ENCODE measurements at places on chromosomes 5 and 9.

GRCh38 chr5:133950821-133951612 is 17.4 kb downstream of the C5orf15 start:
- no peak for DNase-seq

- no peak for DNase-seq
These were observed 67.0 kb downstream of the FEM1C start for GRCh38 chr5:115477581-115477980.

- DNase-seq = peak; percentile 87
These were observed 150.1 kb downstream of the KDM4C start for GRCh38 chr9:6907772-6908381.

DNA sequence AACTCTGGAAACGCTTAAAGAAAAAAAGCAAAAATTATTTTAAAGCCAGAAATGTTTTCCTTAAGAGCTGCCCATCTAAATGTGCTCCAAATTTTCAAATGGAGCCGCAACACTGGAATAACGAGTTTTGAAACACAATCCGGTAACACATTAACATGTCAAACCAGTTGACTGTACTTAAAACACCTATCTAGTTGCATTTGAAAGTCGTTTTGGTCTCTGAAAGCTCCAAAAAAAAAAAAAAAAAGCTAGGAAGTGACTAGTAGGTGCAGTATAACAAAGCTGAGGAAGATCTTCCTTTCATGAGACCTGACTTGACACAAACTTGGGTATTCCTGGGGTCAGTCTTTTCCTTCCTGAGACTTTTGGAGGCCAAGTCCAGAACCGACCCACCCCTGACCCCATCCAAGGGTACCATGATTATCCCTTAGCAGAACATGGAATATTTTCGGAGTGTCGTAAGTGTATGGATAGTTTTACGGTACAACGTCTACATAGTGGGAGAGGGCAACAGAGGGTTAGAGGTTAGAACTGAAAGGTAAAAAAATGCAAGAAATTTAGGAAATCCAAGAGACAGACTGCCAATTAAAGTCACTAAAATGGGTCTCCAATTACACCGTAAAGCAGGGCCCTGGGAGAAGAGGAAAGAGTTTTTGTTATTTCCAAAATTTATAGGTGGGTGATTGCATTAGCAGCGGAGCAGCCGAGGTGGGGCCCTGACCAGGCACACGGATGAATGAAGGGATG is 812 bp downstream of the CETN3 start:
- peak; percentile 44 for DNase-seq

DNA sequence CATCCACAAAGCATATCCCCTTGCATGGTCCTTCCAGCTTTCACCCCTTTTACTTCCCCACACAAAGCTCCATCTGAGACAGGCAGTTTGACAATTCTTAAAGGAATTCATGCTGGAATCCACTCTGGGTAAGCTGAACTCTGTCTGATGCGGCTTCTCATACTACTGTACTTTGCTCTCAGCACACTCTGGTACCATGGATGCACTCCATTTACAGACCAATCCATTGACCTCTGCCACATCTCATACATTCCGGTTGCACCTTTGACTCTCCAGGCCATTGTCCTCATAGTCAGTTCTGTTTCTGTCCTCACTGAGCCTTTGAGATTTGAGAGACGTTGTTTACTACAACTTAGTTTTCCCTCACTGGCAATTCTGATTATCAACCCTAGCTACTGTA is 12.2 kb downstream of the SPATA9 start:
- no peak for DNase-seq

GRCh38 chr5:59348189-59348588 is 545.3 kb downstream of the PDE4D start:
- DNase-seq = no peak

DNA sequence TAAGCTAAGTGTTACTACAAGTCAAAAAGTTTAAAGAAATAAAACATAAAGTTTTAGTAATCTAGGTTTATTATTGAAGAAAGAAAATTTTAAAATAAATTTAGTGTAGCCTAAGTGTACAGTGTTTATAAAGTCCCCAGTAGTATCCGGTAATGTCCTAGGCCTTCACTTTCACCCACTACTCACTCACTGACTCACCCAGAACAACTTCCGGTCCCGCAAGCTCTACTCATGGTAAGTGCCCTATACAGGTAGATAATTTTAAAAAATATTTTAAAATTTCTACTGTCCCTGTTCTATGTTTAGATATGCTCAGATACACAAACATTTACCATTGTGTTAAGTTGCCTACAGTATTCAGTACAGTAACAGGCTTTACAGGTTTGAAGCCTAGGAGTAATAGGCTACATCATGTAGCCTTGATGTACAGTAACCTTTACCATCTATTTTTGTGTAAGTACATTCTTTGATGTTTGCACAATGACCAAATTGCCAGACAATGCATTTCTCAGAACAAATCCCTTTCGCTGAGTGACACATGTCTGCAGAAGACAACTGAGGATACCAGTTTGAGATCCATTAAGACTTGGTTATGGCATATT is 253.6 kb downstream of the TRIM32 start:
- no peak for DNase-seq

DNA sequence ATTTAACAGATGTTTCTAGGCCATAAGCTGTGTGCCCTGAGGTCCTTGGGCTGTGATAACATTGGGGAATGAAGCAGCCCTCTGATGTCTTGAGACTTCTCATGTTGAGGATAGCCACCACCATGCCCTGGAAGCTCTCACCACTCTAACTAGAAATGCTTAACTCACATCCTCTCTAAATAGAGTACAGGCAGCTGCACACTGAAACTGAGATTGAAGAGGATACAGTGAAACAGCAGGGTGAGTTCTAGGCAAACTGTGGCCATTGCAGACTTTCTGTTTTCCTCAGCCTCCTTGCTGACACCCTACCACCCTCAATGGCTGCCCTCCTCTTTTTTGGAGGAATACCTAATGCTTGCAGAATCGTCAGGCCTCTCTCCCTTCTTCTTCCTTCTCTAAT is 22.4 kb downstream of the UTP15 start:
- DNase-seq = no peak

DNA sequence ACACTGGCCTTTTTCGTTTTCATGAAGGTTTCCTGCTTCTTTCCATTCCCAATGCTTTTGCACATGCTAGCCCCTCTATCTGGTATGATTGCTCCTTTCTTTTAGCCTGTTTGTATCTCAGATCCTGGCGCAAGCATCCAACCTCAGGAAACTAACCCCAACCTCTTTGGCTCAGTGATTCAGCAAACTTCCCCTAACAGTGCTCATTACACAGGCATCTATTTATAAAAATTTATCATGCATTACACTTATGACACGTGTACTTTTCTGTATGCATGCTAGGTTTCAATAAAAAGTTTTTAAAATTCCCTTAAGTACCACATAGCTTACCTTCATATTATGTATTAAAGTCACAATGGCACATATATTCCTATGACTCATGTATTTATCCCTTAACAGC is 218.9 kb downstream of the EPB41L4A start:
- no peak for DNase-seq

DNA sequence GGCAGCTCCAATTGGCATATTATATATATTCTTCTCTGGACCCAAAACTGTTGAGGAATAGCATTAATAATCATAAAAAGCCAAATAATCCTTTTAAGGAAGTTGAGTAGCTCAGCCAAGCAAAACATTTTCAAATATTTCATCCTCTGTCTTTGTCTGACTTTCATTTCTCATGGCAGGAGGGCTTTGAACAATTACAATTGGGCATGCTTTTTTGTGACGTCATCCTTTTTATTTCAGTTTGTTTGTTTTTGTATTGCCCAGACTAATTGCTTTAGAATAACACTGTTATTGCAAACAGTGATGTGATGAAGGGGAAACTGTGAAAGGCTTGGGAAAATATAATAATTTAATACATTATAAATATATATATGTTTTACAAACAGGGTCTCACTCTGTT is 65.2 kb upstream of the MAP1B start:
- no peak for DNase-seq

DNA sequence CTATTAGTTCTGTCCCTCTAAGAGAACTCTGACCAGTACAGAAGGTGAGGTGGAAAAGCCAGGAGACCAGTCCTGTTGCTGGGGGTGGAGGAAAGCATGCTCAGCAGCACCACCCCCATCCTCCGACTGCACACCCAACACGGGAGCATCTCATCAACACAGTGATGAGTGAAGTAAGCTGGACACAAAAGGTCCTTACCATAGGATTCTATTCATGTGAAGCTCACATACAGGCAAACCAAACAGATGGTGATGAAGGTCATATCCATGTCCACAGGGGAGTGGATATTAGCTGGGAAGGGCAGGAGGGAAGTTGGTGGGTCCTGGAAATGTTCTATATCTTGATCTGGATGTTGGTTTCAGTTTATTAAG is 14.8 kb upstream of the MARCHF6 start:
- DNase-seq = no peak

GRCh38 chr5:153891394-153891793 is 147.3 kb downstream of the FAM114A2 start:
- DNase-seq = no peak

- no peak for DNase-seq
These were observed 49.0 kb upstream of the TNPO1 start for GRCh38 chr5:72767289-72768010.

DNA sequence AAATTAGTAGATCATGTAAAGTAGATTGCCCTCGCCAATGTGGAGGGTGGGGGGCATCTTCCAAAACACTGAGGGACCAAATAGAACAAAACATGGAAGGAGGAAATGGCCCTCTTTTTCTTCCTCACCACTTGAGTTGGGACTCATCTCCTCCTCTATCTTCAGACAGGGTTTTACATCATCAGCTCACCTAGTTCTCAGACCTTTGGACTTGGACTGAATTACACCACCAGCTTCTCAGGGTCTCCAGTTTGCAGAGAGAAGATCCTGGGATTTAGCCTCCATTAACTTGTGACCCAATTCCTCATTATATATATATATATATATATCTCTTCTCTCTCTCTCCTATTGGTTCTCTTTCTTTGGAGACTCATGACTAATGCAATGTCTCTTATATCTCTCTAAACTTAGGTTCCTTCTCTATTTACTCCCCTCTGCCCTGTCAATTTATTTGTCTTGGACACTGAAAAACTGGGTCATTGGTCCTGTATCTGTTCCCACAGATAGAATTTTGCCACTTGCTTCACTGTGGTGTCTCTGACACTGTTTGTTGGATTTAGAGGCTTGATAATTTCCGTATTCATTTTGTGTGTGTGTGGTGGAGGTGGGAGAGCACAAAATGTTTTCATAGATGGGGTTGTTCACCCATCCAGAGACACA is 54.3 kb upstream of the TXNDC8 start:
- no peak for DNase-seq

GRCh38 chr5:17370651-17371050 is 127.4 kb upstream of the TAF11L2 start:
- no peak for DNase-seq

DNA sequence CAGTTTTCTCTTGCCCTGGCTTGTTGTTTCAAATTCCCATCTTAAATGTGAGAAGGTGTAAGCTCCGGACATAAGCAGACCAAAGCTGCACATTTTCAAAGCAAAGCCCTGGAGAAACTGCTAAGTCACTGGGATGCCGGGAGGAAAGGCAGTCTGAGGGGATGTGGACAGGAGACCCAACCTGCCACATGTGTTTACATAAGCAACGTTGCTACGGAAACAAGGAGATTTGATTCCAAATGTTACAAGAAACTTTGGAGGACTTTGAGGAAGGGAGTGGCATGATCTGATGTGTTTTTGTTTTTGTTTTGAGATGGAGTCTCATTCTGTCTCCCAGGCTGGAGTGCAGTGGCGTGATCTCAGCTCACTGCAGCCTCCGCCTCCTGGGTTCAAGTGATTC is 25.7 kb upstream of the INSYN2B start:
- no peak for DNase-seq

GRCh38 chr5:119080936-119081335 is 10.0 kb downstream of the DMXL1 start:
- no peak for DNase-seq

DNA sequence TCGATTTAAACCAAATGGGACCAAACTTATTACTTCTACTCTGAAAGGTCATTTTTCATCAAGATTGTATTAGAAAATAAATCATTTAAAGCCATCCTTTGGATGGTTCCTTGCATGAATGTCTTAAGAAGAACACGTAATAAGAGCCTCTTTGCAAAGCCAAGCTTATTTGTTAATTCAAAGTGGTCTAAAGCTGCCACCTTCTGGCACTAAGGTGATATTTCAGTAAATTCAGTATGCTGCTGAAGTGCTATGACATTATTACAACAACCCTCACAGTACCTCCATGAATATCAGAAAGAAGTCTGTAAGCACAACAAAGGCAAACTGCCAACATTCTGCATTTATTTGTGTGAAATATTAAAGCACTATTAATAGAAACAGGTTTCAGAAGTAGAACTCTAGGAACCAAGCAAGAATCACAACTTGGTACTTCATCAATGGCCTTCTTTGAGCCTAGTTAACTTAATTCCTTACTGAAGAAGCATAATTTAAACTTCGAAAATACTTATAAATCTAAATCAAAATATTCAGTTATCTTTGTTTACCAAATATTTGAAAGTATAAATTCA is 53.1 kb upstream of the TYRP1 start:
- DNase-seq = peak; percentile 30

DNA sequence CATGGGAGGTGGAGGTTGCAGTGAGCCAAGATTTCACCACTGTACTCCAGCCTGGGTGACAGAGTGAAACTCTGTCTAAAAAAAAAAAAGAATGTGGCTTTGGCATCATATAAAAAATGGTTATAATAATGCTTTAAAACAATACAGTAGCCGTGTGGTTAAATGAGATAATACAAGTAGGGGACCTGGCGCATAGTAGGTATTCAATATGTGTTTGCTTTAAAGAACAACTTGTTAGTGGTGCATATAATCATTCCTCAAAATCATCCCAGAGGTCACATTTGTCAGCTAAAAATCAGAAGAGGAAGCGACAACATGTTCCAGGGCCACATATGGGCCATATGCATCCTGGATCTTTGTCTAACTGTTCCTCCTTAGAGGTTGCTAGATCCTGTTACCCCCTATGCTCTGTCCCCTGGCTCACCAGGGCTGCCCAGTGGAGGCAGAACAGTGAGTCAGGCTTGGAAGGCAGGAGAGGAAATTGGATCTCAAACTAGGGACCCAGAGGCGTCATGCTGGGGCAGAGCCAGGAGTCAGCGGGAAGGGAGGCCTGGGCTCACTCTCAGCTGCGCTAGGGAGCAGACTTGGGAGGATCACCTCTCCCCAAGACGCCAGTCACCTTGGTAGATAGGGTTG is 27.7 kb downstream of the LHX6 start:
- no peak for DNase-seq

DNA sequence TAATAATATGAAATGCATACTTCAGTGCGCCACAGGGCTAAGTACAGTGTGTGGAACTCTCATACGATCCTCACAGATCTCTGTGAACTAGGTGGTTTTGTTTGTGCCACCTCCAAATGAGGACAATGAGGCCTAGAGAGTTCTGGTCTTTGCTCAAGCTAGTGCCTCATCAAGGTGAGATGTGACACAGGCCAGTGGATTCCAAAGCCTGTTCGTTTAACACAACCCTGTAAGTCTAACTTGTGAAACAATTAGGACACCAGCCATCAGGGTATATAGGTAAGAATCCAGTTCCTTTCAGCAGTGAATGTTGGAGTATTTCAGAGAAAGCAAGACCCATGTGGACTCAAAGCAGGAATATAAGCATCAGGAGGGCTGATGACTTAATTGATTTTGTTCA is 130.7 kb upstream of the GAS1 start:
- DNase-seq = no peak
